ENCODE measurements at places on chromosomes 3 and 15.
A peak's percentile ranks its signal among the peaks of the same experiment; 100 is the strongest.

DNA sequence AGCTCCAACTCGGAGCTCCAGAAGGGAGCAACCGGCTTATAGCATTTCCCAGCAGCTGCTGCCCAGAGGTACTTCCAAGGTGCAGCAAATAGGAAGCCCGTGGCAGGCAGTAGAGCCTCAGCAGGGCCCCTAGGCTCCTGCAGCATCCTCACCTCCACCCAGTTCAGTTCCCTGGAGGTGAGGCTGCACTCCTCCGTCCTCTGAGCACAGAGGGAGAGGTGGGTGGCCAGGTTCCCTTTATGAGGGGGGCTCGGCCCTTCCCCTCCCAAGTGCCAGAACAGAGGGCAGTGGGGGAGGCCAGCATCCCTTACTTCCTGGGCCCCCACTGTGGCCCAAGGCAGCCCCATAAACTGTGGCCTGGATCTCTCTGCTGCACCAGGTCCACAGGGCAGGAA, 150.2 kb downstream of the ATP10A start:
- no peak for DNase-seq

DNA sequence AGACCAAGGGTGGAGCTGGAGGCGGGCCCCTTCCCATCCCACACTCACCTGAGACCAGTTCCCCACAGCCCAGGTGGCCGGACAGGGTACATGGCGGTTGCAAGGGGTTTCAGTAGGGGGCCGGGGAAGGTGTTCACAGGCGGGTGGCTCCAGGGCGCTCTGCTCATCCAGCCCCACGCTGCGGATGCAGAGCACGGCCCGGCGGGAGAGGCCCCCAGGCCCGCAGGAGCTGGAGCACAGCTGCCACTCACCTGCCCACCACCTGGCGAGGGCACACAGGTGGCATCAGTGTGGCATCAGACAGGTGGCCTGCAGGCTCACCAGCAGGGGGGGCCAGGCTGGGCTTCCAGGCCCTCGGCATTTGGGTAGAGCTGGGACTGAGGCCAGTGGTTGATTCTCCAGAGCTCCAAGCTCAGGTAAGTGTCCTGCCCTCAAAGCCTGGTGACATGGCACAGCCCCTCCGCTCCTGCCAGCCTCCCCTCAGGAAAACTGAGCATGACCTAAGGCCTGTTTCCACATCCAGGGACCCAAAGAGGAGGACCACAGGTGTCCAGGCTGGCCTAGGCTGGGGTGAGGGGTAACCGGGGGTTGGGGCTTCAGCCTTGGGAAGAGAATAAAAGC, 43.8 kb downstream of the ADAMTS7 start:
- no peak for DNase-seq

DNA sequence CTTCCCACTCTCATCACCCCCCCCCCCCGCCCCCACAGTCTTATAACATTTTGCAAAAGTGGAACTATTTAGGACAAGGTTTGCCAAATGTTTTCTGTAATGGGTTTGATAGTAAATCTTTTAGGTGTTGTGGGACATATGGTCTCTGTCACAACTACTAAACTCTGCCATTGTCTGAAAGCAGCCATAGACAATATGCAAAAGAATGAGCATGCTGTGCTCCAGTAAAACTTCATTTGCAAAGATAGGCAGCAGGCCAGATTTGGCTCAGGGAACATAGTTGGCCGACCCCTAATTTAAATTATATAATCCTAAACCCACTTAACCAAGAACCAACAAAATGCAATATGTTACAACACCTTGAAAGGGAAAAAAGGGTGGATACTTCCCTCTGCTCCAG, 46.4 kb downstream of the TIPARP start:
- DNase-seq: no peak

DNA sequence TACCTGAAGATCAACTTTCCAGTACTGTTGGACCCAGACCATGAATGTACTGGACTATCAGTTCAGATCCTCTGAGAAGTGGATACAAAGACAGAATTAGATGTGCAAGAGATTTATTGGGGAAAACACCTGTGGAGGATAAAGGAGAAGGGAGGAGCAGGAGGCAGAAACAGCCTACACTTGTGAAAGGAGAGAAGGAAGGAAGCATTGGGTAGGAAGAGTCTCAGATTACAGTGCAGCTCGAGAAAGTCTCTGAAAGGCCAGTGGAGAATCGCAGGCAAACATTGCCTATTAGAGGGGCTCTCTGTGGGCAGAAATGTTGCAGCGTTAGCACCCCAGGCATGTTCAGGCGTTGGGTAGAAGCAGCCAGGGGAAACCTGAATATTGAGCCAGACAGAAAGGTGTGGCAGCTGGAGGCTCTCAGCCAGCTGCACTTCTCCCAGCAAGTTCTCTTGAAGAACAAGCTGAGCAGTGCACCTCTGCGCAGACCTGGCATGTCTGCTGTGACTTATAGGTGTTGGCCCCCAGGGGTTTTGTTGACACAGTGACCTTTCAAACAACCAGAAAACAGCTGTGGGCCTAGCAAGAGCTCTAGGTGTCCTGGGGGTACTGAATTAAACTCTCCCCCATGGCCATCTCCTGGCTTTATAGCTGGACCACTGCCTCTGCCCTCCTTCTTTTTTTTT, 7.0 kb downstream of the CHST14 start:
- no peak for DNase-seq

DNA sequence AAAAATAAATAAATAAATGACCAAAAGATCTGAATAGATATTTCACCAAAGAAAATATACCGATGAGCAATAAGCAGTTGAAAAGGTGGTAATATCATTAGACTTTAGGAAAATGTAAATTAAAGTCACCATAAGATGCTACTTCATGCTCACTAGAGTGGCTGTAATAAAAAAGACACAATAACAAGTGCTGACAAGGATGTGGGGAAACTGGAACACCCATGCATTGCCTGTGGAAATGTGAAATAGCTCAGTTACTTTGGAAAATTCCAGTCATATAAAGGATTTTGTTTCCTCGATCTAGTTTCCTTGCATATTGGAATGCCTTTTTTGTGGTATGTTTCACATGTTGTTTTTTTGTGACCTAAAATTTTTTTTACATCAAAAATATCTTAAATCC, 36.0 kb upstream of the LRIG1 start:
- DNase-seq: no peak

DNA sequence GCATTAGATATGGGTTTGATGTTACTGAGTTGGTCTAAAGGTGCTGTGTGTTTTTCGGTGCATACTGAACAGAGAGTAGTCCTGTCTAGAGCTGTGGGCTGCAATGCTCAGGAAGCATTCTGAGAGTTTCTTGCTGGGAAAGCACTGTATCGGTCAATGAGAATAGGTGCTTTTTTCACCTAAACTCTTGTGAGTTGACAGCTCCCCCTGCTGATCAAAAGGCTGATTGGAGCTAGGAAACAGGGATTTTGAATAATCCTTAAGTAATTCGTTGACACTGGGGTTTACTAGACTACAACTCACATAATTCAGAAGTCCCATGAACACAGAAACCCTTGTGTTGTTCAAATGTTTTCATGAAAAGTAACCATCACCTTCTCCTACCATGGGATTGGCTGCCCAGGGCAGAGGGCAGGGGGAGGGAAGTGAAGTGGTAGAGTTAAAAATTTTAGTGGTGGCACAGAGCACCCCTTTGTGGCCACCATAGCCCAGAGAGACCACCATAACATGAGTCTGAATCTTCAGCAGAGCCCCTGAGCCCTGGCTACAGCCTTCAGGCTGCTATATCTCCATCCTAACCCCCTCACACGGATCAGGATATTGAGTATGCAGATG, 13.0 kb upstream of the MANF start:
- DNase-seq: no peak

DNA sequence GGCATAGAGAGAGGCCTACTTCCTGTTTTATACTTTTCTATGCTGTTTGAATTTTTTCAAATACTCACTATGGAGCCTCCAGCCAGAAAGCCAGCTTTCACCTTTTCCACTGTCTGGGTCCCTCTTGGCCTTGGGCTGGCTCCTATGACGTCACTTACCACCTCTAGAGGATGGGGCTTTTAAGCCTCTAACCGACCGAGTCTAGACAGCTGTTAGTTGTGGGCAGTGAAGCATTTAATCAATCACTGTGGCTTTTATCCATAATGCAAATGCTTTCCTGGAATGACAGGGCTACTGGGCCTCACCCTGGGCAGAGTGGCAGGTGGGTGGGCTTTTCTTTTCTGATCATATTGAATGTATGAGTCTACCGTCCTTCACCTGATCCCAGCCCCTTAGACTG, 61.9 kb downstream of the LRRK1 start:
- no peak for DNase-seq

GRCh38 chr3:71168880-71169411, 414.6 kb downstream of the FOXP1 start:
- DNase-seq: peak; percentile 5

- DNase-seq: no peak
Measured at GRCh38 chr3:5022187-5022965, 43.1 kb downstream of the BHLHE40 start.

- DNase-seq: no peak
Measured at GRCh38 chr15:70466895-70467529, 296.3 kb downstream of the UACA start.

DNA sequence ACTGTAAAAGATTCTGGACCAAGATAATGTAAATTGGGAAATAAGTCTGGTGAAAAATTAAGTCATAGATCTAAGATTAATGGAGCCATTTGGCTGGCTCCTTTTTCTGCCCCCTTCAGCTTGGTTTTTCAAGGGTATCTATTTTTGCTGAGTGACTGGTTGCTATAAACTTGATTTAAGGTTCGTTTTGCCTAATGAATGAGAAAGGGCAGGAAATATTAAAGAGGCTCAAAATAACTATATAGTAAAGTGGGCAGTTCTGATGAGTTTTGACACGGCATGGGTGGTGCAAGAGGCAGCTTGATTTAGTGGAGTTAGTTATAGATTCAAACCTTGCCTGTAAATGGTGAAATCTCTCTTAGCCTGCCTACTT, 140.7 kb downstream of the STAC start:
- no peak for DNase-seq

GRCh38 chr3:195828762-195829161, 17.0 kb upstream of the MUC4 start:
- DNase-seq: no peak
